ENCODE measurements at places on chromosomes 3 and 15.

- DNase-seq: peak; percentile 89
Observed at GRCh38 chr15:101641894-101642293, 10.3 kb downstream of the TM2D3 start.

- DNase-seq: no peak
Observed at GRCh38 chr15:99070208-99070607, 34.7 kb upstream of the SYNM start.

DNA sequence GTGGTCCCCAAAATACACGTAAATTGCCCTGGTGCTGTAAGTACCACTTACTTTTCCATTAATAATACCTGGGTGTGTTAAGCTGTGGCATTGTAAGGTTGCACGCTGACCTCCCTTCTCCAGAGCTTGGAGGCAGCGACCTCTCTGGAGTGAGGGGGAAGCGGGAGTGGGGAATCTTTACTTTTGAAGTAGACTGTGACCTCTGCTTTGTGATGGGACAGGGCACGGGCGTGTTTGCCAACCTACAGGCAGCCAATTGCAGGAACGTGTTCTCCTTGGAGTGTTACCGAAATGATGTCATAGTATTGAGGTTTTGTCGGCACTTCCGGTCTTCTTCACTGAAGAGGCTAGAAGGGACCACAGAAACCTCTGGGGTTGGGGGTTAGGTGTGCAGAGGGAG lies 227.3 kb upstream of the C2CD4B start:
- no peak for DNase-seq

GRCh38 chr3:50652709-50653108 lies 22.0 kb upstream of the DOCK3 start:
- DNase-seq: peak; percentile 50

- no peak for DNase-seq
Observed at GRCh38 chr3:45513041-45513440, 81.5 kb upstream of the LIMD1 start.

DNA sequence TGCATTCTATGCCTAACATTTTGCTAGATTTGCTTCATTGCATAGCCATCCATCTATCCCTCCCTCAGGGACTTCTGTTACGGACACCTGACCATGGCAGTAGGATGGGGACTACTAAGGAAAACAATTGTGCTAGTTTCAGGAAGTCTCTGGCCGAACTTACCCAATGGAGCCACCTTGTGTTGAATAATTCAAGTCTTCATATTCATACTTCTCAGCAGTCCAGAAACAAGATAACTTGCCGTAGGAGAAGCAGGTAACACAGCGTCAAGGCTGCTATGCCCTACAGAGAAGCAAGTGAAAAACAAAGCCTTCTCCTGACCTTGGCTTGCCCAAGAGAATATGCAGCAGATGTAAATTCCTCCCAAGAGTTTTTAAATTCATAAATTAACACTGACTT lies 685.3 kb downstream of the GRM7 start:
- peak; percentile 6 for DNase-seq

- no peak for DNase-seq
Observed at GRCh38 chr15:51076524-51077220, 18.0 kb downstream of the TNFAIP8L3 start.

- peak; percentile 77 for DNase-seq
Observed at GRCh38 chr3:177574222-177574856, 377.1 kb upstream of the TBL1XR1 start.

DNA sequence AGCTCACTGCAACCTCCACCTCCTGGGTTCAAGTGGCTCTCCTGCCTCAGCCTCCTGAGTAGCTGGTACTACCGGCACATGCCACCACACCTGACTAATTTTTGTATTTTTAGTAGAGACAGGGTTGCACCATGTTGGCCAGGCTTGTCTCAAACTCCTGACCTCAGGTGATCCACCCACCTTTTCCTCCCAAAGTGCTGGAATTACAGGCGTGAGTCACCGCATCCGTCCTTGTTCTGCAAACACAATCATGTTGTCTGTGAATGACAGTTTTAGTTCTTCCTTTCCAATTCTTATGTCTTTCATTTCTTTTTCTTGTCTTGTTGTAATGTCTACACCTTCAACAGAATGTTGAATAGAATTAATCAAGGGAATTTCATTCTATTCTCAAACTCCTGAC lies 16.3 kb upstream of the SMCO1 start:
- peak; percentile 43 for DNase-seq

- no peak for DNase-seq
Observed at GRCh38 chr3:64588380-64588779, 99.4 kb downstream of the ADAMTS9 start.

- DNase-seq: no peak
Observed at GRCh38 chr3:46512191-46512749, 14.5 kb downstream of the RTP3 start.

DNA sequence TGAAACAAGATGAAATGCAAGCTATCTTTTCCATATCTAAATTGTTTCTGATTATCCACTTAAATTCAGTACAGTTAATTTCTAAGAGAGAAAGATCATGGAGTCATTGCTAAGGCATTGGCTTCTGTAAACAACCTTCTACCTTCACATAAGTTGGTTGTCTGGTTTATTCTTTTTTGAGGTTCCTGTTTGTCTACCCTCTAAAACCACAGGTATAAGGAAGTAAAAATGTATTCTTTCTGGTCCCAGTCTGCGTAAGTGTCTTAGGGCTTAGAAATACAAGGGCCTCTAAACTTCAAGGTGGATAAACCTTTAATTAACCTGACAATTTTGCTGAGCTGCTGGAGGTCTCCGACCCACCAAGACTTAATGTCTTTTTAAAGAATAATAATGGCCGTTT lies 3.6 kb upstream of the ATOSA start:
- DNase-seq: peak; percentile 39

- peak; percentile 48 for DNase-seq
Observed at GRCh38 chr3:141402476-141403171, 34.3 kb downstream of the ZBTB38 start.

DNA sequence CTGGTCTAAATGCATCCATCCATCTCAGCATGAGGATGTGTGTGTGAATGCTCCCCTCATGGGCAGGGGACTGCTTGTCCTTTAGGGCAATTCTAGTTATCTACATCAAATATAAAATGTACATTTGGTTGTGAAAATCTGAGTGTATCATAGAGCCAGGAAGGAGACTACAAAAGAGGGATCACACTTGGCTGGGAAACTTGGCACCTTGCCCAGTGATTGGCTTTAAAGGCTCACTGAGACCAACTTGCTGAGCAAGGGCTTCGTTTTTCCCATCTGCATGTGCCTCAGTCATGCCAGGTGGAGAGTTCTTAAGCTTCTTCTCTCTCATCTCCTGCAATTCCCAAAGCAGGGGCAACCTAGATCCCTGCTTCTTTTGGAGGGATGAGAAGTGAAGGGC lies 5.2 kb downstream of the CAPN3 start:
- DNase-seq: no peak

GRCh38 chr3:29083081-29083480 lies 197.8 kb upstream of the RBMS3 start:
- no peak for DNase-seq

GRCh38 chr3:139778682-139779233 lies 101.0 kb upstream of the NMNAT3 start:
- DNase-seq: no peak

GRCh38 chr15:73319460-73320245 lies 49.1 kb downstream of the HCN4 start:
- DNase-seq: no peak

- no peak for DNase-seq
Observed at GRCh38 chr15:51558876-51559275, 63.7 kb downstream of the DMXL2 start.

DNA sequence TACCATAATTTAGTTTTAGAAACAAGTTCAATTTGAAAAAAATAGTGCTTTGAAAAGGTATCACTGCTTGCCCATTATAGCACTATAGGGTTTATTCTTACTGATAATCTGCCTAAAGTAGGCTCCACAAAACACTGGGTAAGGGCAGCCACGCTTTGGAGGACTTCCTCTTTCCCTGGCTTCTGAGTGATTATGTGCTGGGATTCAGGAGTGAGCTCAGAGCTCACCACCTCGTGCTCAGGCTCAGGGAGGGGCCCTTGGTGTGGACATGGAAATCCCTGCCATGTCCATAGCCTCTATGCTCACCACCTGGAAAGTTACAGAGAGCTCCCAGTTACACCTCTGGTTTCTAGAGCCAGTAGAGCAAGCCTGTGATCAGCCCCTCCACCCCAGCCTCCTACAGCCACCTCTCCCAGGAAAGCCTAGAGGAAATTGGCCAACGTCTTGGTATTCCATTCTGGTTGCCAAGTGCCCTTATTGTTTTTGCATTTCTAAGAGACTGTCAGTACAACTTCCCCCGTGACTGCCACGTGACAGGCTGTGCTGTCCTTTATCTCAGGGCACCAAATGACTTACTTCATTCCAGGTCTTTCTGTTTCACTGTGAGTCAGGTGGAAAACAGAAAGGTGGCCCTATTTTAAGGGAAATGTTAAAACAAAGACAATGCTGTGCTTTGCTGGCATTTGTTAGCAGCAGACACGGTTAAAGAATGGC lies 316.0 kb downstream of the RORA start:
- peak; percentile 39 for DNase-seq

GRCh38 chr3:150631515-150632221 lies 28.5 kb downstream of the SELENOT start:
- DNase-seq: no peak

DNA sequence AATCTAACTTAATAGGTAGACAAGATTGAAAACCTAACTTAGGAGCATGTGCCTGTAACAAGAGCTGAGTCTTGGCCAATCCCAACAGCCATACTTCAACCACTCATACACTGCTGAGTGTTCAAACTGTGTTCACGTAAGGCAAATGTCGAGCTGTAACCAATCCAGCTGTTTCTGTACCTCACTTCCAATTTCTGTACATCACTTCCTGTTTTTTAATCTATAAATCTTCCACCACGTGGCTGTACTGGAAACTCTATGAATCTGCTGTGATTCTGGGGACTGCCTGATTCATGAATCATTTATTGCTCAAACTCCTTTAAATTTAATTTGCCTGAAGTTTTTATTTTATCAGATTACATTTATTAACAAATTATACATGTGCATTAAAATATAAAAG lies 44.6 kb upstream of the NEDD4 start:
- no peak for DNase-seq

DNA sequence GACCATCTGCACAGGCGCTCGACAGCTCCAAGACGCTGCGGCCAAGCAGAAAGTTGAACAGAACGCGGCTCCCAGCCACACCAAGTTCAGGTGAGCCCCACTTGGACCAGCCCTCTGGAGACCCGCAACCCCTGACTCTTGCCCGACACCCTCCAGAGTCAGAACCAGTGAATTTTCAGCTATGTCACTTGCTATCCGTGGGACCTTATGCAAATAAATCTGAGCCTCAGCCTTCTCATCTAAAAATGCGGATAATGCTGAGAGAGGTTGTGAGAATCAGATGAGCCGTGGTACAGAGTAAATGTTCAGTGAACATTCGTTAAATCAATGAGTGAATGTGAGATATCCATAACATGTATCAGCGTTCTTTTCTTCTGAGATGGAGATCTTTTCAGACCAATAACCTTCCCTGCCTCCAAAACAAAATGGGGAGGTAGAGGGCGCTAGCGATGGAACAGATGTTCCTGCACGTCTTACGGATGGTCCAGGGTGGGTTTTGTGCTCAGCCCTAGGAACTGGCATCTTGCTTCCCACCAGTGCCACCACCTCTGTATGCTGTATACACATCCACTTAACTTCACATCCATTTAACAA lies 524 bp downstream of the MRPS11 start:
- peak; percentile 24 for DNase-seq

All from suppressor macrophage (primary cell).